Neural crest cell (in vitro differentiated cells): ENCODE measurements at places on chromosomes 4 and X.

DNA sequence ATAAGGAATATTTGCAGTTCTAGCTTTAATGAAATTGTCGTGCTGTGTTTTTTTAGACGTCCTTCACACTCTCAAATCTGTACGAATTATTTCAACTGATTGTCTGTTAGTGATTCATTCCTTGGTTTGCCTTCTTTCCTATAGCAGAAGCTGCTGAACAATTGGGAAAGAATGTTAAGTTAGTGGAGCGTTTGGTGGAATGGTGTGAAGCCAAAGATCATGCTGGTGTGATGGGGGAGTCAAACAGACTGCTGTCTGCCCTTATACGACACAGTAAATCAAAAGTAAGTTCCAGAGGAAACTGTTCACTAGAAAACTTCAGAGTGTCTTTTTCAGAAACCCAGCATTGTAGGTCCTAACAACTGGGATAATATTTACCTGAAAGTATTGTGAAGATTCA is 159.9 kb downstream of the RAP1GDS1 start:
- no peak for DNase-seq

DNA sequence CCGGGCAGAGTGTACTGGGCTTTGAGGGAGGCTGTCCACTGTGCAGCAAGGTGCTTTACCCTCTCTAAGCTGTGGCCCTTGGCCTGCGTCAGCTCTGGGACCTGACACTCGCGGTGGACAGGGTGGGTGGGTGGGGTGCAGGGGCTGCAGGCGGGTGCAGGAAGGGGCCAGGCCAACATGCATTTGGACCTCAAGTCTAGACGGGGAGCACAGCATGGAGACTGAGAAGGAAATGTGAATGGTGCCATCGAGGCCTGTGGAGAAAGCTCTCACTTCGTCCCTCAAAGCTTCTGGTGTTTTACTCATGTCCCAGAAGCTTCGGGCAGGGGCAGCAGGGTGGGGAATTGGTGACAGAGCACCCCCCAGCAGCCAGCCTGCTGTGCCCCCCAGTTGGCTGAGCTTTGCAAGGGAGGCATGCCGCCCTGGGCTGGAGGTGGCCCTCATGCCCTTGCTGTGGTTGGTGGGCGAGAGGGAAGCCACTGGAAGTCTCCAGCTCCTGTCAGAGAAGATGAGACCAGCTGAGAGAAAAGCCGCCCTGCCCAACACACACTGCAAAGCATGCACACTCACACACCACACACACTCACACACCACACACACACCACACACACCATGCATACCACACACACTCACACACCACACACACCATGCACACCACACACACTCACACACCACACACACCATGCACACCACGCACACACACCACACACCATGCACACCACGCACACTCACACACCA is 12.3 kb downstream of the PNMA6E start:
- no peak for DNase-seq

GRCh38 chrX:151177141-151178027 is 1.0 kb downstream of the GPR50 start:
- DNase-seq = peak; percentile 22

- DNase-seq = no peak
These were observed 82.0 kb upstream of the FREM3 start for GRCh38 chr4:143782521-143782920.

GRCh38 chrX:33324099-33324498 is 112.8 kb upstream of the DMD start:
- DNase-seq = no peak

GRCh38 chrX:101265869-101266428 is 25.2 kb downstream of the TAF7L start:
- DNase-seq = no peak
